AG04449 (cell line): ENCODE measurements at places on chromosomes 12 and 14.

DNA sequence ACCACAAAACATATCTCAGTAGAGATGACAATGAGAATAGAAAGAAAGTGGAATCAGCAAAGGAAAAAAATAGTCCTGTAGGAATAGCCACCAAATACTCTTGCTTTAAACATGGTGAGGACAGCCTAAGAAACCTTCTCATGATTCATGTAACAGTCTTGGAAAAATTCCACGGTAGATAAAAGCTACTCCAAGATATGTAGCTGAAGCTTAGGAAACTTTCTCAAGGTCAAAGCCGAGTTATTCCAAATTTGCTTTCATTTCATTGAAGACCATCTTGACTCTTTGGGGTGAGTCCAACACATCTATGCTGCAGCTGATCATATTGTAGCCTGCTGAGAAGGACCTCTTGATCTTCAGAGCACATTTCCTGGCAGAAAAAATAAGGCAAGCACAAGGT lies 157.6 kb downstream of the PAH start:
- DNase-seq, result no peak

DNA sequence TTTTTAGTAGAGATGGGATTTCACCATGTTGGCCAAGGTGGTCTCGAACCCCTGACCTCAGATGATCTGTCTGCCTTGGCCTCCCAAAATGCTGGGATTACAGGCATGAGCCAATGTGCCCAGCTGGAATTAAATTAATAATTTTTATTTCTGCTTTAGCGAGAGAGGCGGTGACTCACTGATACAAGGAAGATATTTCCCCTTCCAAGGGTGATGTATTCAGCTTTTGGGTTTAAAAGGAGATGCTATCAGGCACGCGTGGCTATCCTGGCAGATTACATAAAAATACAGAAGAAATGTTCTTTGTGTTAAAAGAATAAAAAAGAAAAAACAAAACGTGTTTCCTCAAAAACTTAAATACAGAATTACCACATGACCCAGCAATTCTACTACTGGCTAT lies 12.4 kb upstream of the P2RX7 start:
- DNase-seq, result no peak

DNA sequence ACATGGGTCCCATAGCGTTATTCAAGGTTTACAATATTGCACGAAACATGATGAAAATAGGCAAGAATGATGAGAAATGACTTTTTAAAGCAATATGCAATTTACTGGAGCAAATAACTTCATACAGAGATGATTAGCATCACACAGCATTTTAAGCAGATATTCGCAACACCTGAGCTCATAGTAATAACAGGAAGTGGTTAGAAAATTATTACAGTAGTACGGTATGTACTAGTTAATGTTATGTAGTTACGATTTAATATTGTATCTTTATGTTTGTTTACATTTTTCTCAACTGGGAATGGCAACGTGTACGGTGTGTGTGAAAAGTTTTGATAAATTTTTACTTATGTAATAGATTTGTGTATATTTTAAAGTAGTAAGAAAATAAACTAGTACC lies 102.6 kb downstream of the OSBPL8 start:
- no peak for DNase-seq

DNA sequence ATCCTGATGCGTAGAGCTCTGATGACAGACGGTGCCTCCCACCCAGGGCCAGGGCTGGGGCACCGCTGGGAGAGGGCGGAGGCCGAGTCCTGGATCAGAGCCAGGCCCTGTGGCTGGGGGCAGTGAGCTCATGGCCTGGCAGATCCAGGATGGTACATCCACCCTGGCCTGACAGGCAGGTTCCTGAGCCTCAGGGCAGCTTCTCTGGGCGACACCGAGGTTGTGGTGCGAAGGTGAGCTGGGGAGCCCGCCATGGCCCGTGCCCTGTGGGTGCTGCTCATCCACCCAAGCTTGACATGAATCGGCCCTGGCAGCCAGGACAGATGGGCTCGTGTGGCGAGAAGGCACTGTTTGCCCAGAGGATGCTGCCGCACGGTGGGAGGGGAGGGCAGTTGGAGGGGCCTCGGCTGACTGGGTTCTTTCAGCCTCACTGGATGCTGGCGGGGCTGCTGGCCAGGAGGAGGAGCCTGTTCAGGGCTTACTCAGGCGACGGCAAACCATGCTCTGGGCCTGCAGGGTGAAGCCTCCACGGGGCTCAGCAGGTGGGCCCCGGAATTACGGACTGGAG lies 16.6 kb downstream of the LRTM2 start:
- no peak for DNase-seq

DNA sequence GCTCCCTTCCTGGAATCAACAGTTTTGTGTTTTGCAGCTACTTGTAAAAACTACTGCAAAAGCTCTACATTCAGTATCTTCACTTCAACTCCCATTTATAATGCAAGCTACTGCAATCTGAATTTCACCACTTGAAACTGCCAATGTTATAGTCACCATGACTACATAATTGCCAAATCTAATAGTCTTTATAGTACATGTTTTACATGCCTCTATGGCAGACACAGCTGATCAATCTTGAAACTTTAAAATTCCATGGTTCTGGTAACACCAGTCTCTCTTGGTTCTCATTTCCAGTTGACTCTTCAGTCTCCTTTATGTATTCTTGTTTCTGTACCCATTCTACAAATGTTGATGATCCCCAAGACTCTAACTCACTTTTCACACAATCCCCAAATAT lies 185.9 kb downstream of the MED13L start:
- no peak for DNase-seq

DNA sequence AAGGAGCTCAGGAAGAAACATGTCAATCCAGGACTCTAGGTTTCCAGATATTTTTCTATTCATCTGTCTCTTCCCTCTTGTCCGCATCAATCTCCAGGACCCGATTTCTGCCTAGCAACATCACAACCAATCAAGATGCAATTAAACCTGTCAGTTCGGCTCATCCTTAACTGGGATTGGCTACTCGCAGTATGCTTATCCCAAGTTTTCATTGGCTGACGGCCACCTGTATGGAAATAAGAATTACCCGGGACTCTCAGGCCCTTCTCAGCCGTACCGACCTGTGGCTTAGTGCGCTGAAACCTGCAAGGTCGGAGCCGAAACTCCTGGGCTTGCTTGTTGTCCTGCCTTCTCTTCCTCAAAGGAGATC lies 20.4 kb upstream of the ATP5MC2 start:
- no peak for DNase-seq

GRCh38 chr14:71193663-71194062 lies 286.4 kb downstream of the PCNX1 start:
- DNase-seq, result no peak

DNA sequence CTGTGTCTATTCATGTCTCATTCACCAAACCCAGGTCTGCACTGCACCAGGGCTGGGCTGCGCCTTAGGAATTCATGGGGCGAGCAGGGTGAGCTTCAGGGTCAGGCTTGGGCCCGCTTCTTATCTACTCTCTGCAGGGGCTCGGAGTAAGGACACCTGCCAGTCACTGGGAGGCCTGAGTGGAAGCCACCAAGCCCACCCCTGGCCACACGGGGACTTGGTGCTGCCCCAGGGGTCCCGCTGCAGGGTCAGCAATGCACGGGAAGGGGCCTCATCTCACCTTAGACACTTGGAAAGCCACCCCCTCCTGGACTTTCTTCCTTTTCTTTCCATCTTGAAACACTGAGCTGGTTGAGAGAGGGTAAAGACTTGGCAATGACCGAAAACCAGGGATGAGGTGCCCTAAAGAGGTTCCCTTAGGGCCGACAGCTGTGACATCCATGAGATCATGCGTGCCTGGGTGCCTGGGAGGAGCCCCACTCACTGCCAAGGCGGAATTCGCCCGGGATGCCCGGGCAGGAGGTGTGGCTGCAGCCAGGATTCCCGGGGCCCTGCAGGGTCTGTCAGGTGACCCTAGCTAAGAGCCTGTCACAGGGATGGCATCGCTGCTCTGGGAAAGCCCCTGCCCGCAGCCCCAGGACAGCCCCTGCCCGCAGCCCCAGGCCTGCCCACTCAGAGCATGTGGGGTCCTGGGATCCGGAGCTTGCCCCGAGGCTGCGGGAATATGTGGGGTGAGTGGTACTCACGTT lies 45.5 kb upstream of the EML1 start:
- no peak for DNase-seq

DNA sequence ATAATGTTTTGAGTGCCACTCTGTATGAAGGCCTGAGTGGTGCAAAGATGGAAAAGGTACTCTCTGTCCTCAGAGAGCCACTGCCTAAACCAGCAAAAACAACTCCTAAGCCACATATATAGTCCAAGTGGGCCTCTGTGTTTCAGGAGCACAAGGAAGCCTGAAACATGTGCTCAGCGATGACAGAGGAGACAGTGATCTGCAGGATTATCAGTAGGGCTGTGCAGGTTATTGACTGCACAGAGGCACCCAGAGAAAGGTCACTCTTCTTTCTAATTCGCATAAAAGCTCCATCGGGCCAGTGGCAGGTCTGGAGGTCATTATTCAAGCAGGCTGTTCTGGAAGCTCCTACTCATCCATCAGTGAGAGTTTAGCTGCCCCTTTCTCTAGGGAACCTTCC lies 361.9 kb downstream of the BCL11B start:
- no peak for DNase-seq

DNA sequence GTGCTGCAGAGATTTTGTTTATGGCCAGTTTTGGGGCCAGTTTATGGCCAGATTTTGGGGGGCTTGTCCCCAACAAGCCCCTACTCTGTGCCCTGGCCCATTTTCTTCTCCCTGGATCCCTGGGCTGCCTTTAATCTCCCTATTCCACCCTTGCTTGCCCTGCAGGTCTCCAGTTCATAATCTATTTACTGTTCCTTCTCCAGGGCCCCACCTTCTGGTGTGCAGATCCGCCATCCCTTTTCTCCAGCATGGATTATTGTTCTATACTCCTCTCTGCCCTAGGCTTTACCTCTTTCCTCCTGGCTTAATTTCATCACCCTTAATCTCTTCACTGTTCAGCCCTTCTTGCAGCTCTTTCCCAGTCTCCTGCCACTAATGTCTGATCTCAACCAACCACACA lies 26.0 kb upstream of the NUDT4 start:
- DNase-seq, result no peak

- DNase-seq, result no peak
Measured at GRCh38 chr12:29050503-29050902, 98.6 kb upstream of the FAR2 start.

GRCh38 chr12:7072035-7072434 lies 11.5 kb downstream of the C1S start:
- no peak for DNase-seq

DNA sequence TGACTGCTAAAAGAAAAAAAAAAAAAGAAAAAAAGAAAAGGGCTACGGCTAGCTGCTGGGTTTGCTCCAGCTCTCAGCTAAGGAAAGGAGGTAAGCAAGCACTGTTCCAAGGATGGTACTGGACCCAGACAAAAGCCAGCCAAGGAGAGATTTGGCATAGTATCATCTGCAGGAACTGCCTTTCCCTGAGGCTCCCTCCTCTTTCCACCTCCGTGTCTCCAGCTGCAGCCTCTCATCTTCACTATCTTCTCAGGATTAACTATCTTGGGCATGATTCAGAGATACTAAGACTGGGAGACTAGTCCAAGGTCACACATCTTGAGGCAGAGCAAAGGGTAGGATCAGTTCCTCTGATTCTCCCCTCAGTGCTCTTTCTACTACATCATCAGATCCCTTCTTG lies 6.0 kb downstream of the KITLG start:
- no peak for DNase-seq

- peak; percentile 91 for DNase-seq
Measured at GRCh38 chr14:64758691-64759554, 54.7 kb downstream of the PLEKHG3 start.

DNA sequence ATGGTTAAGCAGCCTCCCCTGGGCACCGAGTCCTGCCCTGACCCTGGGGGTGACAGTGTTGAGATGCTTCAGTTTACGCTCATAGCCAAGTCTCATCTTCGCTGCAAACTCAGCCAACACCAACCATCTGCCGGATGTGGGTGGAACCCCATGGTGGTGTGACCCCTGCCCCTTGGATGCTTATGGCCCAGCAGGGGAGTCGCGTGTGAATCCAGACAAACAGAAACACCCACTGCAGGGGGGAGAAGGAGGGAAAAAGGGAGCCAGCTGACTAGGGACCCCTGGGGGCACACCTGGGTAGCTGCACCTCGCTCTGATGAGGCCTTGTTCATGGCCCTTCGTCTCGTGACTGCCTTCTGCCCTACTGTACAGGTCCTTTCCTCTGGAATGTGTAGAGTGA lies 23.8 kb downstream of the AACS start:
- DNase-seq, result no peak

DNA sequence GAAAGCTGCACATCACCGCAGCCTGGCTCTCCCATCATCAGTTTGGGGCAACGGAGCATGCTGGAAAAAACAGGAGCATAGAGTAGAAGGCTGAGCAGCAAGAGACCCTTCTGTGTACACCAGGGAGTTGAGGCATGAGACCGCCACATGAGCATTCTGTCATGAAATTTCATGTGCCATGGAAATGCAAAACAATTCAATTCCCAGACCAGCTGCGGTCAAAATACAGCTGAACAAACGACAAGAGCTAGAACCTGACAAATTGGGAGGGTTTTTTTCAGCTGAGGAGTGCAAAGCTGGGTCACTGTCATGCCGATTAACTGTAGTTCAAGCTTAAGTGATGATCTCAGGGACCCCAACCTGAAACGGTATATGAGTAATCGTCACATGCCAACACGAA lies 37.1 kb downstream of the TMEM30B start:
- DNase-seq, result no peak

GRCh38 chr12:105812366-105812765 lies 326.4 kb downstream of the NUAK1 start:
- DNase-seq, result no peak

- no peak for DNase-seq
Measured at GRCh38 chr12:79850610-79851299, 84.1 kb downstream of the PPP1R12A start.

DNA sequence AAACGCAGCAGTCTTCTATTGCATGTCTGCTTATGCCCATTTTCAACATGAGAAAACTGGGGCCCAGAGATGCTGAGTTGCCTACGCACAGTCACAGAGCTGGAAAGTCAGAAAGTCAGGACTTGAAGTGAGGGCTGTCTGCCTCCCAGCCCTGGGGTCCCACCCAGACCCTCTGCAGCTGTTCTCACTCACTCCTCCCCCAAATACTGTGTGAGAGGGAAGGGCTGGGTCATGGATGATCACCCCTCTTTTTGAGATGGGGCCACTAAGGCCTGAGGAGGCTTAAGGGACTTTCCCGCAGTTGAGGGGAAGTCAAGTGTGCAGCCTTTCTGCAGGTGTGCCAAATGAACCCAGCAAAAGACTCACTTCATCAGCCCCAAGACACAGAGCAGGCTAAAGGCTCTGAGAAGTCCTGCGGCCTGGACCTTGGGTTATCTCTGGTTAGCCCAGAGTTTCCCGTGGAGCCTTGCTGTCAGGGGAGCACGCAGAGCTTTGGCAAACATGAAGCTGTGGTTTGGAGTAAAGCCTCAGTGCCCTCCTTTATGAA lies 18.7 kb downstream of the DTX1 start:
- no peak for DNase-seq
